ENCODE measurements at places on chromosomes 5 and 9.
A peak's percentile ranks its signal among the peaks of the same experiment; 100 is the strongest.

DNA sequence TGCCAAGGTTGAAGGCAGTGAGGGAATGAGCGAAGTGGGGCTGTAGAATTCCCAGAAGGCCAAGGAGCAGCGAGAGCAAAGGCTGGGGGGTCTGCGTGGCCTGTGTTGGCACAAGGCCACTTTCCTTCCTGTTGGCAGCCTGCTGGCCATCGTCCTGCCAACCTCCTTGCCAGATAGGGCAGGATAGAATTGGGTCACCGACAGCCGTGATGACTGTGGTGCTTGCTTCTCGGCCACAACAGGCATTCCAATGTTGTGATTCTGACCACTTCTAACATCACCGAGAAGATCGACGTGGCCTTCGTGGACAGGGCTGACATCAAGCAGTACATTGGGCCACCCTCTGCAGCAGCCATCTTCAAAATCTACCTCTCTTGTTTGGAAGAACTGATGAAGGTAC is 18.9 kb downstream of the TRIP13 start:
- DNase-seq: no peak

- no peak for DNase-seq
Measured at GRCh38 chr5:150363185-150363584, 5.7 kb downstream of the TCOF1 start.

DNA sequence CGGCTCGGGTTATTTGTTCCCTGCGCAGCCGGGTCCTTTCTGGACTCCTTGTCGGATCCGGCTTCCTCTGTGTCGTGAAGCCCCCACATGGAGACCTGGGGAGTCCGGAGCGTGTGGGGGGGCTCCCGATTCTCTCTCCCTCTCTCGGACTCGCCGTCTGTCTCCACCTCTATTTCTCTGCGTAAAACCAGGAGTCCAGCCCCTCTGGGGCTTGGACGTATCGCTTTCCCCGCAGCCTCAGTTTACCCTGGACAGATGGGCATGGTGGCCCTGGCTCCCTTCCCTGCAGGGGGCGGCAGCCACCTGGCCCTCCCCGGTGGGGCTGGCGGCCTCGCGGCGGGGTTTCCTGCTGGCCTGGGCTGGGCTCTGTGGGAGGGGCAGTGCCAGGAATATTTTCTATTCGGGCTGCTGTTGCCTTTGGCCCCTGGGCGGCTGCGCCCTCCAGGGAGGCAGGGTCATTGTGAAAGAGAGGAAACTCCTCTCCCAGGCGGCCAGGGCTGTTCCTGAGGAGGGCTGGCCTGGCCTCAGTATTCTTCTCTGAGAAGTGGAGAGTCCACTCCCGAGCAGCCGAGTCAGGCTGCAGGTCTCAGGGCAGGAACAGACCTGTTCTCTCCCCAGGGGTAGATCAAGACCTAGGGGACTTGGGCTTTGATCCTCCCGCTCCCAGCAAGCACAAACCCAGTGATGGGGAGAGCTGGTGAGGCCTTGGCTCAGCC is 665 bp downstream of the ASS1 start:
- DNase-seq: no peak

DNA sequence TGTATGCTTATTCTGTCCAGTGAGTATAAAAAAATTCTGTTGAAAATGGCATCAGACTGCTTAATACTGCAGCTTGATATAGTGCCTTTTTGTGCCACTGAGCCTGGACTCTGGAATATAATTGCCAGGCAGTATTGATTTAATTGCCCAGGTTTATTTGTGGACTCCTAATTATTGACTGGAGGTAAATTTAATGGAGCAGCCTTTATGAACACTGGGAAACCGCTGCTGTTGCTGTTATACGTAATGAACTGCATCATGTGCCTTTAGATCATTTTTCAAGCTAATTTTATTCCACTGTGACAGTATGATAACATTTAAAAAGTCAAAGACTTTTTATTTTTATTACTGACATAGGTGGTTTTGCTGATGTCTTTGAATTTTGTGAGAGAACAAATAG is 90.2 kb upstream of the SH3GL2 start:
- no peak for DNase-seq

- peak; percentile 27 for DNase-seq
Measured at GRCh38 chr9:132411091-132411508, 1.1 kb downstream of the CFAP77 start.

GRCh38 chr9:91033270-91033669 is 231.7 kb downstream of the SYK start:
- DNase-seq: no peak

DNA sequence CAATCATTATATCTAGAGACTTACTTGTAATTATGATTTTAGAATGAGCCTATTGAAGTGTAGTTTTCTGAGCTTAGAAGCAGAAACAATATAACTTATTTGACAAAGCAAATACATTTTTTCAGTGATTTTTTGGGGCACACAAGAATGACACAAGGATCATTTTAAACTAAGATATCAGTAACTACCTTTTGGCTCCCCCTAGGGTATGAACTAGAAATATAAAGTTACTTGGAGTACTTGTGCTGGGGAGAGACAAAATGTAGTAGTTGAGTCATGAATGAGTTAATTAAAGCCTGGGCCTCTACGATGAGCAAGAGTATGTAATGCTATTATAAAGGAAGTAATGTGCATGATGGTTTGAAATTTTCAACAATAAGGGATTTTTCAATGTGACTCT is 1244.1 kb upstream of the ACO1 start:
- no peak for DNase-seq

All from activated CD8-positive, alpha-beta memory T cell treated with anti-CD3 and anti-CD28 coated beads for 4 hours (primary cell).